Fibroblast of skin of left biceps (primary cell): ENCODE measurements at places on chromosomes 13 and 19.

- peak; percentile 20 for DNase-seq
Measured at GRCh38 chr13:28620011-28620830, 38.7 kb upstream of the POMP start.

DNA sequence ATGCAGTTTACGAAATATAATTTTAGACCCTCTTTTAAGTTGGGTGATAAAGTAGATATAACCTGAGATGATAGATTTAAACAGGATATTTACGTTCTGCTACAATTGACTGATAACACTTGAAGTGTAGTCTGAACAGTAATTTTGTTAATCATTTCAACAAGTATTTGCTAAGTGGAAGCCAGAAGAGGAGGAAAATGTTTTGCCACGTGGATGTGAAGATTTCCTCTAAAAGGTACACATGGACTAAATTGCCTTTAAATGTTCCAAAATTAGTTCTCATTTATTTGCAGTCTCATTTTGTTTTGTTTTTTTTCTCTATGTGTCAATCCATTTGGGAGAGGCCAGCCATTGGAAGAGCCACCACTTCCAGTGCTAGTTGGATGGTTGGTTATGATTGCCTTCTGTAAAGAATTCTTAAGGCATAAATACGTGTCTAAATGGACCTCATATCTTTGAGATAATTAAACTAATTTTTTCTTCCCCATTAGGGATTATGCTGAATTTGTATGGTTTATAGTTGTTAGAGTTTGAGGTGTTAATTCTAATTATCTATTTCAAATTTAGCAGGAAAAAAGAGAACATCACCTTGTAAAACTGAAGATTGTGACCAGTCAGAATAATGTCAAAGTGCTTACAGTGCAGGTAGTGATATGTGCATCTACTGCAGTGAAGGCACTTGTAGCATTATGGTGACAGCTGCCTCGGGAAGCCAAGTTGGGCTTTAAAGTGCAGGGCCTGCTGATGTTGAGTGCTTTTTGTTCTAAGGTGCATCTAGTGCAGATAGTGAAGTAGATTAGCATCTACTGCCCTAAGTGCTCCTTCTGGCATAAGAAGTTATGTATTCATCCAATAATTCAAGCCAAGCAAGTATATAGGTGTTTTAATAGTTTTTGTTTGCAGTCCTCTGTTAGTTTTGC lies 2.8 kb downstream of the MIR17HG start:
- no peak for DNase-seq

DNA sequence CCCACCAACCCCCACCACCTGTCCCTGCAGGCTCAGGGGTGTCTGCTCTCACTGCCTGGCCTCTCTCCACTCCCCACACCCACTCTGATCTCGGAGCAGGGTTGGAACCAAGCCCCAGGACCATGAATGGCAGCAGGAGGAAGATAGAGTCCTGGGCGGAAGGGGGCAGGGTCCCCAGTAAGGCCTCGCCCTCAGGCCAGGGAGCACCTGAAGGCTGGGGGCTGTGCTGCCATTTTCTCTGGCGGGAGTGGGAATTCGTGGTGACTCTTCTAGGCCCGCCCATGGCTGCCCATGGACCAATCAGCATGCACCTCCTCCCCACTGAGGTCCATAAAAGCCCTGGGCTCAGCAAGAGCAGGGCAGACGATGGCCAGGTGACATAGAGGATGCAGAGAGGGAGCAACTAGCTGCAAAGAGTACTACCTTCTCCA lies 25.0 kb downstream of the KBTBD6 start:
- DNase-seq, result no peak

DNA sequence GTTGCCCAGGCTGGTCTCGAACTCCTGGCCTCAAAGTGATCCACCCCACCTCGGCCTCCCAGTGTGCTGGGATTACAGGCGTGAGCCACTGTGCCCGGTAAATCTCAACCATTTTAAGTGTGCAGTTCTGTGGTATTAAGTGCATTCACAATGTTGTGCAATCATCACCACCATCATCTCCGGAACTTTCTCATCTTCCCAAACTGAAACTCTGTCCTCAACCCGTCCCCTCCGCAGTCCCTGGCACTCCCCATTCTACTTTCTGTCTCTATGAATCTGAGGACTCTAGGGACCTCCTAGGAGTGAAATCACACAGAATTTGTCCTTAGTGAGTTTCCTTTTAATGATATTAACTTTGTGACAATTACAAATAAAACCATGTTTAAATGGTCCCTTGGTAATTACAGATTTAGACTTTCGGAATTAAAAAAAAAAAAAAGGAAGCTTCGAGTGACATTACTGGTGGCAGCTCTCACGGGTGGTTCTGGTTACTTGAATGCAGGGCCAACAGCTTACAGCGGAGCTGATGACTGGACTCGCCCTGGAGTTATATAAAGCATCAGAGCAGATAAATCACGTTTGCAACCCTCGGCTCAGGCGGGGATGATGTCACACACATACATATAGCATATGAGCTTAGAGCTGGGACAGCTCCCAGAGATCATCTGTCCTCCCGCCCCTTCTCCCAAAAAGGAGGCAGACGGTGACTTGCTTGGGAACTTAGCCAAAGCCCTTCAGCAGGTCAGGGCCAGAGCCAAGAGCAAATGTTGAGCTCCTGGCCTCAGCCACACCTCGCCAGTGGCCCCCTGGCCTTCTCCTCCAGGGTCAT lies 89.8 kb downstream of the ZNF557 start:
- DNase-seq, result peak; percentile 75

DNA sequence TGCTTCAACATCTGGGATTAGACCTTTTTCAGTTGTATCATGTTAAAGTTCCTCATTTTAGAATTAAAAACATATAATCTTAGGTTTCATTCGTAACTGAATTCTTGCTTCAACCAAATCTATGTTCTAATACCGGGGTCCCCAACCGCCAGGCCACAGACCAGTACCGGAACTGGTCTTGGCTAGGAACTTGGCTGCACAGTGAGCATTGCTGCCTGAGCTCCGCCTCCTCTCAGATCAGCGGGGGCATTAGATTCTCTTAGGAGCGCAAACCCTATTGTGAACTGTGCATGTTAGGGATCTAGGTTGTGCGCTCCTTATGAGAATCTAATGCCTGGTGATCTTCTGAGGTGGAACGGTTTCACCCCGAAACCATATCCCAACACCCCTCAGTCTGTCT lies 19.2 kb downstream of the ITM2B start:
- no peak for DNase-seq

GRCh38 chr13:60969656-60970055 lies 446.0 kb downstream of the PCDH20 start:
- DNase-seq, result no peak

DNA sequence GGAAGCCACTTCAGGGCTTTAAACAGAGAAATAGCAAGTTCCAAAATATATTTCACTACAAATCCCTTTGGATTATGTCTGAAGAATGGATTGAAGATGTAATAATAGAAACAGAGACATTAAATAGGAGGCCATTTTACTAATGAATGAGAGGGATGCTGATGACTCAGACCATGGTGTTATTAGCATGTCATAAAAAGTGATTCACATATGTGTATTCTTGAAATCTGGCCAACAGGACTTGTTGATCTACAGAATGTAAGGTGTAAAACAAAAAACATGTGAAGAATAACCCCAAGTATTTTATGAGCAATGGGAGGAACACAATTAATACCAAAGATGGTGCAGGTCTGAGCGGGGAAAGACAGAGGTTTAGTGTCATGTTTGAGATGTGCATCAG lies 873.7 kb downstream of the SLITRK5 start:
- no peak for DNase-seq

- DNase-seq, result peak; percentile 12
Measured at GRCh38 chr19:49387936-49388372, at the start of gene KASH5. TSS of gene KASH5 (plus strand) at chr19:49388249. CDS start at chr19:49390884, 2,635 bp downstream.

DNA sequence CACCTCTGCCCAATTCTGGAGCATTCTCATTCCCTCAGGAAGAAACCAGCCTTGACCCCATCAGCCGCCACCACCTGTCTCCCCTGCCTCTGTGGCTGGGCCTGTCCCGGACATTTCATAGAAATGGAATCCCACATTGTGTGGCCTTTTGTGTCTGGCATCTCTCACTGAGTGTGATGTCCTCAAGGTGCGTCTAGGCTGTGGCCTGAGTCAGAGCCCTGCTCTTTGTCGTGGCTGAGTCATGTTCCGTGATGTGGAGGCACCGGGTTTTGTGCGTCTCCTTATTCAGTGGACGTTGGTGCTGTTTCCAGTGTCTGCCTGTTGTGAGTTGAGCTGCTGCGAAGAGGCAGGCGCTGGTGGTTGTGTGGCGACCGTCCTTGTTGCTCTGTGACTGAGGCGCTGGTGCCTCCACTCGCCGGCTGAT lies 3.5 kb downstream of the FZR1 start:
- no peak for DNase-seq

DNA sequence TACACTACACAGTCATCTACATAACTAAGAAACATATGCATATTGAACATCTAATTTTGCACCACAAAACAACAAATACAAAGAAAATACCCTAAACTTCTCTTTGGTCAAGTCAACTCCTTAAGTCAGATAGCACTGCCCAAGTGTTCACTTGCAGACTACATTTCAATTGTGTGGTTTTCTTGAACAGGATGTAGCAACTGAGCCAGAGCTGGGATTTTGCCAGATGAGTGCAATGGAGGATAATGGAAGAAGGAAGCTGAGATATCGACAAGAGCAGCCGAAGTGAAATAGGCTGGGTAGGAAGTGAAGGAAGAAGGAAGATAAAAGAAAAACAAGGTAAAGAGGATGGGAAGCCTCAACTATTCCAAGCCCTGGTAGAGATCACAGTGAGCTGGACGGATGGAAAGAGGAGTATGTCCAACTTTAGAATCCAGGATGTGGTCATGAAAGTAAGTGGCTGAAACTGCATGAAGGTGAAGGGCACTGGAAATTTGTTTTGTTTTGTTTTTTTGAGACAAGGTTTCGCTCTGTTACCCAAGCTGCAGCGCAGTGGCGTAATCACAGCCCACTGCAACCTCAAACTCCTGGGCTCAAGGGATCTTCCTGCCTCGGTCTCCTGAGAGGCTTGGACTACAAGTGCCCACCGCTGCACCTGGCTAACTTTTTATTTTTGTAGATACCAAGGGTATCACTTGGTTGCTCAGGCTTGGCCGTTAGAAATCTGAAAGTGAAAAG lies 15.0 kb downstream of the NUFIP1 start:
- DNase-seq, result no peak

- DNase-seq, result peak; percentile 47
Measured at GRCh38 chr13:23671377-23671776, 101.2 kb downstream of the TNFRSF19 start.

GRCh38 chr19:44749994-44750393 lies 1.5 kb downstream of the BCL3 start:
- no peak for DNase-seq

- no peak for DNase-seq
Measured at GRCh38 chr19:45146251-45146650, 14.5 kb downstream of the NKPD1 start.

- no peak for DNase-seq
Measured at GRCh38 chr13:73222627-73223305, 164.0 kb downstream of the KLF5 start.

DNA sequence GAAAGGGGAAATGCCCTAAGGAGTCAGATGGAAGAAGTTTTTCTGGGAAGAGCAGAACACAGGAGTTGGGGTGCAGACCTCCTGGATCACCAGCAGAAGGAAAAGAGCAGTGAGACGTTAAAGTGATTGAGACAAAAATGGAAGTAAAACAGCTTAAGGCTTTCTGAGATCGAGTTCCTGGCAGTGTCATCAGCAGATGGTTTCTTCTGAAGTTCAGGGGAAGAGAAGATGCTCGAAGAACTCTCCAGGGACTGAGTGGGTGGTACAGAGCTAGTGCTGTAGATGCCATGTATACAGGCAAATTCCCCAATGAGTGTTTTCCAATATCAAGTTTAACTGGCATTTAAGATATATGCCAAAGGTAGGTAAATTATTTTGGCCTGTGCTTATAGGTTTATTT lies 272.2 kb upstream of the KLF12 start:
- DNase-seq, result no peak

GRCh38 chr13:84648069-84648640 lies 765.9 kb upstream of the SLITRK1 start:
- no peak for DNase-seq

DNA sequence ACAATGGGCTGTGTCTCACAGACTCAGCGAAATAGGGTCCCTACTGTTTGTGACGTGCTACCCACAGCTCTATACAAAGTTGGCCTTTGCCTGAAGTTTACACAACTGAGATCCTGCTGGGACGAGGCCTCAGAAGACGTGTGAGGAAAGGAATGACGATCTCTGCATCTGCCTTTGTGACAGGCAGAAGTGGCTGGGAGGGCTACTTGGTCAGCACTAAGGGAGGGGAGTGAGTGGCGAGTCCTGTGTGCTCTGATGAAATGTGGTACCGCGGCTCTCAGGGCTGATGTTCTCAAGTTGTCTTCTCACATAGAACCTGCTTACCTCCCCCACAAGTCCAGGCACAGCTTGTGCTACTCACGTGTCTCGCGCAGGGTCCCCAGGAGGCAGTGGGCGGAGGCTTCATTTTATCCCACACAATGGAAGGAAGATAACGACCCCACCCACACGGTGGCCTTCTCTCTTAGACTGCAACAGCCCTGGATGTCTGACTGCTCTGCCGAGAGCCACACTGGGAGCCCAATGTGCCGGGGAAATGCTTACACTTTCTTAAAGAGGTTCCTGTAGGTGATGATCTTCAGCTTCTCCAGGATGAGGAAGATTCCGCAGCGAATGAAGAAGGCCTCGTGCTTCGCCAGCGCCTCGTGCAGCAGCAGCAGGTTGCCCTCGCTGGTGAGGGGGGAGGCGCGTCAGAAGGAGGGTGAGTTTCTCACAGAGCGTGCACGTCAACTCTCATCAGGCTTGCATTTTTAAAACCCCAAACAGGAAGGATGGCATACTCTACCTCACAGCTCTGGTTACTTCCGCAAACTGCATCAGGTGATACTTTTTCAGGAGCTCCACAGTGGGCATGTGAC lies 21.2 kb downstream of the PROZ start:
- no peak for DNase-seq

DNA sequence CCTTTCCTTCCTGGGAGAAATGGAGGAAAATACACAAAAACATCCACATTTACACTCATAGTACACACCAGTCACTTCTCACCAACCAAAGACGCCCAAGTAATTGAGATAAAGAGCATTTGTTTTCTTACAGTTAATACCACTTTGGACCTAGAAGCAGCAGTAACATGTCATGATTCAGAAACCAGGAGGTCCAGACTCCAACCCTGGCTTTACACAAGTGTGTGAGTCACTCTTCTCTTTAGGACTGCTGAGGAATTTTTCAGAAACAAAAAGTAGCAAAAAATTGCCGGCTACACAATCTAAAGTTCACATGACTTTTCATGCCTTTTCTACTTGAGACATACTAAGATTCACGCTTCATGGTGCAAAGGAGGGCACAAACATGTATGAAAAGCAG lies 42.1 kb downstream of the TUBGCP3 start:
- DNase-seq, result peak; percentile 9
